ENCODE measurements at places on chromosomes 7 and 10.
A peak's percentile ranks its signal among the peaks of the same experiment; 100 is the strongest.

- DNase-seq, result no peak
Observed at GRCh38 chr7:85160223-85160622, 26.6 kb downstream of the SEMA3D start.

DNA sequence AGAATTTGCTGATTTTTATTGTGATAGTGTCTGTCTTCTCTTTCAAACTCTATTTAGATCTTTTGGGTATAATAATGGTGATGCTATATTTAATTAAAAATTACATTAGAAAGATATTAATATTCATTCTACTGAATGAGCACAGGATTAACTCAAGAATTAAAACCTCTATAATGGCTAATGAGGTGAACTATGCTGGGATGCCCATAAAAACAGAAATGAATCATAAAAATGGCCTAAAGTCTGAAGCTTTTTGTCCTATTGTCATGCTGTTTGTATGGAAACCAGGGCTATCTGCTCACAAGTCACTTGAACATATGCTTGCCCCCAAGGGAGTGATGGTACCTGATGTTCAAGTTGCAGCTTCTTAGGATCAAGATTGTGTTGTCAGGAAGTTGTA is 76.2 kb upstream of the ICA1 start:
- DNase-seq, result no peak

- DNase-seq, result peak; percentile 4
Observed at GRCh38 chr7:24572393-24572996, 757 bp upstream of the PALS2 start.

DNA sequence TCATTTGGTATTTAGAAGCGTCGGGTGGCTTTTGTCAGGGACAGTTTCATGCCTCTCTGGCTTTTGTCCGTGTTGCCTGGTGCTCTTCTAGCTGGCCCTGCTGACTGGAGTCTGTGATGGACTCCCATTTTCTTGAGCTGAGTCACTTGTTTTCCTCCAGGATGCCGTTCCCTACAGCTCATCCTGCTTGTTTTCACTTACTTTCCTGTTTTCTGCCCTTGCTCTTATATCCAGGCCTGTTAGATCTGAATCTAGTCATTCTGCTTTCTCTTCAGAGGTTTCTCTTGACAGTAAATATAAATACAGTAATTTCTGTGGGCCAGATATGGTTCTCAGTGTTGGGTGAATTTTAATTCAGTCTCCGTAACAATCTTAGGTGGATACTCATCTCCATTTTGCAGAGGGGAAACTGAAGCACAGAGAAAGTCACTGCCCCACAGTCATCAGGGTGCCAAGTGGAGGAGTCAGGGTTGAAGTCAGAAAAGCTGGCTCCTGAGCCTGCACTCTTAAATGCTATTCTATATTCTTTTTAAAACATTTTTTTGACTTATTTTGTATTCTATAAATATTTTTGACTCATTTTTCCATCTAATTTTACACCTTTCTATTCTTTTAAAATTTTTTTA is 85.4 kb downstream of the CCNY start:
- DNase-seq, result no peak

- no peak for DNase-seq
Observed at GRCh38 chr7:18952846-18953245, 164.6 kb downstream of the TWIST1 start.

- DNase-seq, result no peak
Observed at GRCh38 chr10:64067009-64067606, 545.9 kb downstream of the REEP3 start.

DNA sequence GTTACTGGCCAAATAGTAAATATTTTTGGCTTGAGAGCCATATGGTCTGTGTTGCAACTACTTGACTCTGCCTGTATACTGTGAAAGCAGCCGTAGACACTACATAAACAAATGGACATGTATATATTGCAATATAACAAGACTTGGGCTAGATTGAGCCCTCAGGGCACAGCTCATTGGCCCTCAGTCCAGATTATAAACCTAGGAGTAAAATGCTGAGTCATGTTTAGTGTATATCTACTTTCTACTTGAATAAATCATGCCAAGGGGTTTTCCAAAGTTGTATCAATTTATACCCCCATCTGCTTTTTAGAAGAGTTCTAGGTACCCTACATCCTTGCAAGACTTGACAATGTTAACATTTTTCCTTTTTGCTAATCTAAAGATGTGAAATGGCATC is 27.4 kb upstream of the POU6F2 start:
- DNase-seq, result no peak

GRCh38 chr7:73429622-73430505 is 3.7 kb upstream of the FZD9 start:
- no peak for DNase-seq

DNA sequence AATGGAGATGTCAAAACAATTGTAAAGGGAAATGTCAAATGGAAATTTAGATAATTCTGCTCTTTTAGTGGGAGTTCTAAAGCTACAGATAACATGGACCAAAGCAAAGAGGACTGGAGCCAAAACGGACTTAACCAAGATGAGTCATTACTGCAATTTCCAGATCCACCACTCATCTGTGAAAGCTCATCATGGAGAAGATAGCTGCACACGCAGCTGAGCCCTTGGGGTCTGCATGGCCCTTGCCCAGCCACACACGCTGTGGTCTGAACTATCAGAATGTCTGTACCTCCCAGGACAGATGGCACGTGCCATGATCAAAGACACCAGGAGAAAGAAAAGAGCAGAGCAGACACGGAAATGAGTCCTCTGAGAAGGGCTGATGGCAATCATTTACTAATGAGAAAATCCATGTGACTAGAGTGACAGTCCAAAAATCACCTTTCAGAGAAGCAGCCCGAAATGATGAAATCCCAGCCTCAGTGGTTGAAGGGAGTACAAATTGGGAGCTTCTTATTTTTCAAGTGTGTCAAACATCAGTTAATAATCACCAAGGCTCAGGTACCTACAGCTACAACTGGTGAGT is 177.9 kb upstream of the MGMT start:
- DNase-seq, result no peak

- DNase-seq, result no peak
Observed at GRCh38 chr7:8605221-8605620, 171.8 kb downstream of the NXPH1 start.

GRCh38 chr10:130968964-130969363 is 342.6 kb downstream of the TCERG1L start:
- no peak for DNase-seq

GRCh38 chr7:122363144-122363543 is 58.6 kb upstream of the FEZF1 start:
- DNase-seq, result no peak

DNA sequence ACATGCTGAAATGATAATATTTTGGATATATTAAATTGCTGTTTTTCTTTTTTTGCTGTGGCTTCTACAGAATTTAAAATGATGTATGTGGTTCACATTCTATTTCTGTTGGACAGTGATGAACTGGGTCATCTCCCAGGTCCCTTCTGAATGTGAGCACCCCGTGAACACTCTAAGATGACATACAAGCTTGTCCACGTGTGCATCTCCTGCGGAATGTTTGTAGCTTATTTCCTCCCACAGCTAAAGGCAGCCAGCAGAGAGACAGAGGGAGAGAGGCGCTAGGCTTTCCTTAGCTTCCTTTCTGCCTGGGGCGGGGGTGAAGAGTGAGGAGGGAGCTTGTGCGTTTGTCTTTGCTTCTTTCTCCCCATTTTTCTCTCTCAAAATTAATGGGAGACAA is 219.1 kb downstream of the EMX2 start:
- DNase-seq, result no peak

DNA sequence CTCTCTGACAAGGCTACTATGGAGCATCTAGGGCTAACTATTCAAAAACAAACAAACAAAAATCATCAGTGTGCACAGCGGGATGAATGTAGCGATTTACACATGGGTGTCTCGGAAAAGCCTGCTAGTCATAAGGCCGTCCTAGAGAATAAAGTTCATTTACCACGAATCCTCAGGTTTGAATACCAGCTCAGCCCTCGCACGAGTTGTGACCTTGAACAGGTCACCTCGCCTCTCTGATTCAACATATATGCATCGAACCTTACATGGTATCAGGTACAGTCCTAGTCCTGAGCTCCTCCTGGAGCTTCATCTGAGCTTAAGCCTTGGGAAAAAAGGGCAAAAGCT is 572 bp downstream of the ATP5MF start:
- DNase-seq, result no peak

- no peak for DNase-seq
Observed at GRCh38 chr10:11504566-11505285, 106.7 kb downstream of the USP6NL start.

GRCh38 chr7:18426564-18427226 is 68.9 kb upstream of the HDAC9 start:
- DNase-seq, result no peak

GRCh38 chr10:128573986-128574385 is 447.8 kb upstream of the MKI67 start:
- no peak for DNase-seq

- DNase-seq, result no peak
Observed at GRCh38 chr7:157616426-157616825, 279.6 kb downstream of the DNAJB6 start.

DNA sequence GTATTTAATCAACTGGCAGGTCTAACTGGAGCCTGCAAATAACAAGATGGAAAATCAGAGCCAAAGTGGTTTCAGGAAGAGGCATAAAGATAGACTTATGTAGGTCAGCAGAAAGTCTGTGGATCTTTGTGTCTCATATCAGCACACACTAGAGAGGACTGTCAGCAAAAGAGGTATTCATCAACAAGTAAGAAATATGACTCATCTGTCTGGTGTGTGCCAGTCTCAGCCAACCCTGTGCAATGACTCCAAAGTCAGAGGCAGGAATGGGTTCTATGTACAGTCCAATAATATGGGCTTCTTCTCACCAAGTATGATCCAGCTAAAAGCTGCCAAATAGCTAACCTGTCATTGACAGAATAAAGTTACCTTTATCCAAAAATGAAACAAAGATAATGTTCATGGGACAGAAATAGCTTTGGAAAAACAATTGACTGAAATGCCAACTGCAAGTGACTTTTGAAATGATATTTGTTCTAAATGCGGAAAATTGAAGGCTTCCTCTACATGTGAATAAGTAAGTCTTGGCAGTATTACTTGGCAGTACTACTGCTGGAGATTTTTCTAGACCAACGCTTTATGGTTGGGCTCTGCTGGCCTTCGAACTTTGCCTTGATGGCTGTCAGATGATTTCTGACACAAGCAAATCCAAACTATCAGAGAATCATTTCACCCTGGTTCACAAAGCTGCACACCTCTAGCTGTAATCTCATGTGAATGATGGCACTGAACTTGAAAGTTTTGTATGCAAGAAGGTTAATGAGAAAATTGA is 272.3 kb upstream of the SEMA3C start:
- DNase-seq, result no peak

GRCh38 chr7:74253331-74253730 is 868 bp downstream of the RFC2 start:
- no peak for DNase-seq

GRCh38 chr7:73682745-73683055 is 553 bp downstream of the DNAJC30 start:
- no peak for DNase-seq

- DNase-seq, result no peak
Observed at GRCh38 chr7:14717816-14718215, 184.7 kb downstream of the DGKB start.

- no peak for DNase-seq
Observed at GRCh38 chr7:69946901-69947300, 348.6 kb downstream of the AUTS2 start.

DNA sequence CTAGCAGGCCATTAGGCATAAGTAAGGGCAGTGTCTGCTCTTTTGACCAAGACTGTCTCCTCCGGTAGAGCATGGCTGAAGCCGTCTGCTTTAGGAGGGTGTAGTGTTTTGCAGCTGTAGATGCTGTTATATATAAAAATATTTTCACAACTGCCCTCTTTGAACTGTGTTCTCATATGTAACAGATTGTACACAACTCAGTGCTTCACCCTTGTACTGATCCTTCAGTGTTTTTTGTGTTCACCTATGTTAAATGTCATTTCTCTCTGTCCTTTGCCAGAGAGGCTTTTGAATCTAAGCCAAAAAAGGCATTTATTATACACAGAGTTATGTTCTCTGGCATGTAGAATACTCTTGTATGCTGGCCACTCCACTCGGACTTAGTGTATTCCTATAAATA is 135.5 kb downstream of the BICC1 start:
- DNase-seq, result no peak

GRCh38 chr7:156074084-156074483 is 261.8 kb upstream of the SHH start:
- no peak for DNase-seq

DNA sequence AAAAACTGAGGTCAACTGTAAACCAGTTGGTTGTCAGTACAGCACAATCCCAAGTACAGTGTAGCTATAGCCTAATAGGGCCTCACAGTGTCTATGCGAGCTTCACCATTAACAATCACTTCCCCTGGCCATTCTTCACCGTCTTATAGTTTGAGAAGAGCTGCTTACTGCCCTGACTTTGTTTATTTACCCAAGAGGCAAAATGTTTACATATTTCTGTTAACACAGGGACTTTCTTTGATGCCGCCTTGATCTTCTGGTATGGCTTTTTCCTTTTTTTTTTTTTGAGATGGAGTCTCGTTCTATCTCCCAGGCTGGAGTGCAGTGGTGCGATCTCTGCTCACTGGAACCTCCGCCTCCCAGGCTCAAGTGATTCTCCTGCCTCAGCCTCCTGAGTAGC is 3.3 kb downstream of the MYOF start:
- no peak for DNase-seq

- DNase-seq, result no peak
Observed at GRCh38 chr10:51696251-51696650, 3.1 kb downstream of the CSTF2T start.

DNA sequence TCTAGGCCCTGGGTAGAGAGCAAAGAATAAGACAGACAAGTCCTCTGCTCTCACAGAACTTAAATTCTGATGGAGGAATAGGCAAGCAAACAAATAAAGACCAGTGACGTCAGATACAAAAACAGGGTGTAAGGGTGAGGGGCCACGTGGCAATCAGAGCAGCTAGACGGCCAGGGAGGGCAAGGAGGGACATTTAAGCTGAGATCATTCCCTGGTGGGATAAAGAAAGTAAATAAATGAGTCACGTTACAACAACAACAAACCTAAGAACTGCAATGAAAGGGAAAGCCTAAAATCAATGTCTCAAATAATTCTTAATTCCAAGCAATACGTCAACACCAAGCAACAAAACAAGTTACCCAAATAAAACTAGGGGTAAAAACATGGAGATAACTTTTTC is 21.8 kb downstream of the STN1 start:
- no peak for DNase-seq

DNA sequence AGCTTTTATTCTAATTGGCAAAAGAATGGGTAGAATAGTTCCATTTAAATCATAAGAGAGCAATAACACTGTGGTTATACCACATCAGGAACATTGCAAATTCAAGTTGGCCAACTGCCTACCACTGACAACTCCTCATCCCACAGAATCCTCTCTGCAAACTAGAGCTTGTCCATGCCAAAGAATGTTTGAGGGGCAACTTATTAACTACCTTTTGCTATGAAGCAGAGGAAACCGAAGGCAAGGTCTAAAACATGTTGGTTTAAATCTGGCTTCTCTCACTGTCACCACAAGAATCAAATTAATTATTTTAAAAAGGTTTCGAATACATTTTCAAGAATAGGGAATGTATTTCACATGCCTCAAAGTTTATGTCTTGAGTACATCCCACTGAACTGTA is 36.0 kb downstream of the RHOBTB1 start:
- no peak for DNase-seq

Data from CD4-positive, alpha-beta T cell (primary cell).